ENCODE measurements at places on chromosomes 7 and 10.
A peak's percentile ranks its signal among the peaks of the same experiment; 100 is the strongest.

GRCh38 chr7:134907000-134907399 lies 79.3 kb upstream of the AGBL3 start:
- DNase-seq, result no peak

DNA sequence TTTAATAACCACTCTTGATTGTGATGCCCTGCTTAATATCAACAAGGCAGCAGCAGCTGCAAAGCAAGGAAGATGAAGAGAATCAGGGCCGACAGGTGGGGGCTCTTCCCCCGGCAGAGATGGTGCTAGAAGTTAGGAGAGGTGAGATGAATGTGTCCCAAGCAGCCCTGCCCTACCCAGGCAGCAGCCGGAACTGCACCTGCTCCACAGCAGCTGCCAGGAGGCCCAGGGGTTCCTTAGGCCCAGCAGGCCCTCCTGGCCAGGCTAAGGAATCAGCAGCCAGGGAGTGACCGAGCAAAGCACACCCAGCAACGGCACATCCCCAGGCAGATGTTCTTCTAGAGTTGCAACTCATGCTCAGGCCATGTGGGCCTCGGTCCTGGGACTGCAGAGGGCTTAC lies 17.9 kb downstream of the AFAP1L2 start:
- DNase-seq, result no peak

DNA sequence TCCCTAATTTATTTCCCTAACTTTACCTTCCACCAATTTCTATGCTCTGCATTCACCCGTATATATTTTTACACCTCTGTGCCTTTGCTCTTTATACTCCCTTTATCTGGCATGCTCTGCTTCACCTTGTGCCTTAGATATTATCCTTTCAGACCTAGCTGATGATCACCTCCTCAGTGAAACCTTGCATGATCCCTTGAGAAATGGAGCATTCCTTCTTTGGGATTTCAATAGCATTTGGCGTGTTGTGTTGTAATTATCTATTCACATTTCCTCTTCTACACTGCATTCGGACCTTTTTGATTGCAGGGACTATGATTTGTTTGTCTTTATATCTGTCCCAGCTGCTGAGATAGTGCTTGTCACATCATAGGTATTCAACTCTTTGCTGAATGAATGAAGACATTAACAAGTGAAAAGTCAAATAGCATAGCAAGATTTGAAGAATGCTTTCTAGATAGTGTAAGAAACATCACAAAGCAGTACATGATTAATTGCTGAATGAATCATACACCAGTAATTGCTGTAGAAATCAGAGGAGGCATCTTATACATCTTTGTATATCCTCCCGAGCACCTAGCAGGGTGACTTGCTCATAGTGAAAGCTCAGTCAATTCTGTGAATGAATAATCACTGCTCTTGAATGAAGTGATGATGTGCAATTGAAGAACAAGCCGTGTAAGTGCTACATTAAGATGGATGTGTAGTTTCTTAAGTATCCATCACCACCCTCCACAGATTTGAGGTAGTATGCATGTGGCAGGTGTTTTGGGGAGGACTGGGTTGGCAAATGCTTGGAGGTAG lies 2.0 kb upstream of the TM9SF3 start:
- DNase-seq, result no peak

- DNase-seq, result no peak
Measured at GRCh38 chr10:101570428-101571270, 17.4 kb downstream of the POLL start.

- no peak for DNase-seq
Measured at GRCh38 chr10:118243907-118244306, 98.2 kb downstream of the FAM204A start.

- no peak for DNase-seq
Measured at GRCh38 chr7:111678281-111678680, 116.0 kb upstream of the IMMP2L start.

DNA sequence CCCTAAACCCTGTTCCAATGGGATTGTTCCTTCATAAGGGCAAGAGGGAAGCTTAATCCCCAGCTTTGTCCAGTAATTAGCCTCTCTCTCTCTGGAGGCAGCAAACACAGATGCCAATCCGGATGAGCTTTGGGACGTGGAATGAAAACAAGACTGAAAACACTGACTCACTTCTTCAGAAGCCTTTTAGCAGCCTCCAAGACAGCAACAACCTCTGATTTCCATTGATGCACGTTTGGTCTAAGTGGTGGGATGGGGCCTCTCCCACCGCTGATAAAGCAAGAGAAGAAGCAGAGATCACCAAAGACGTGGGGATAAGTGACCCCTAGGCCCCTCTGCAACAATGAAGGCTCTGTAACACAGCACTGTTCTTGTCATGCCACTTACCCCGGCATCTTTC lies 5.8 kb upstream of the GFRA1 start:
- no peak for DNase-seq

- no peak for DNase-seq
Measured at GRCh38 chr10:12655940-12656339, 306.6 kb downstream of the CAMK1D start.

- DNase-seq, result no peak
Measured at GRCh38 chr10:114471906-114472876, 67.9 kb upstream of the AFAP1L2 start.

DNA sequence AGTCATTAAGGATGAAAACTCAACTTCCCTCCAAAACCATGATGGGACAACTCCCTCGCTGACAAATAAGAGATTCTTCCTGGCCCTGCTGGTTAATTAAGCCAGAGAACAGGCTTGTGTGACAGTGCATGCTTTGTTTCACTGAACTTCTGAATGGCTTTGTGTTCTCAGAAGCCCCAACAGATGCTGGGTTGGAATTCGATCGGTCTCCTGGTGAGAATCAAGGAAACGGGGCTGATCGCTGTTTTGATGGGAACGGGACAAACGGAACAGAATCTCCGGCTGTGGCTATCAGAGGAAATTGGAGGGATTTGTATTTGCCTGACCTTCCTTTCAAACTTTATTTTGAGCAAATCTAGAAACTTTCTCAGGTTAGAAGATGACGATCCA lies 145.0 kb downstream of the RNF216 start:
- peak; percentile 55 for DNase-seq

- no peak for DNase-seq
Measured at GRCh38 chr7:50138101-50138500, 45.1 kb upstream of the ZPBP start.

- DNase-seq, result no peak
Measured at GRCh38 chr7:132417103-132417906, 159.0 kb downstream of the PLXNA4 start.

DNA sequence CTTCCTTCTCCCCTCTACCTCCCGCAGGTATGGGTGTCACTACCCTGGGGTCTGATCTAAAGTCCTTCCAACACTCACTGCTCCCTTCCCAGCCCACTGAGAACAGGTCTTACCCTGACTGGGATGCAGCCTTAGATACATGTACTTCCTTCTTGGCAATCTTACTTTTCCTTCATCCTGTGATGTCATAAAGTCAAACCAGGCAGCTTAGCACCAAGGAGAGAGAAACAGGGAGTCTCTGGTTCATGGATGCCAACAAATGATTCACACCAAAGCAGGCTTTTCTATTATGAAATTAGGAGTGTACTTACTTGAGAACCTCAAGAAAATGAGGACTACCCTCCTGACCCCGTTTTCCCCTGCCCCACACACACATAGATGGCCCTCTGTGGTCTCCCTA lies 111.0 kb upstream of the KMT2E start:
- DNase-seq, result no peak

DNA sequence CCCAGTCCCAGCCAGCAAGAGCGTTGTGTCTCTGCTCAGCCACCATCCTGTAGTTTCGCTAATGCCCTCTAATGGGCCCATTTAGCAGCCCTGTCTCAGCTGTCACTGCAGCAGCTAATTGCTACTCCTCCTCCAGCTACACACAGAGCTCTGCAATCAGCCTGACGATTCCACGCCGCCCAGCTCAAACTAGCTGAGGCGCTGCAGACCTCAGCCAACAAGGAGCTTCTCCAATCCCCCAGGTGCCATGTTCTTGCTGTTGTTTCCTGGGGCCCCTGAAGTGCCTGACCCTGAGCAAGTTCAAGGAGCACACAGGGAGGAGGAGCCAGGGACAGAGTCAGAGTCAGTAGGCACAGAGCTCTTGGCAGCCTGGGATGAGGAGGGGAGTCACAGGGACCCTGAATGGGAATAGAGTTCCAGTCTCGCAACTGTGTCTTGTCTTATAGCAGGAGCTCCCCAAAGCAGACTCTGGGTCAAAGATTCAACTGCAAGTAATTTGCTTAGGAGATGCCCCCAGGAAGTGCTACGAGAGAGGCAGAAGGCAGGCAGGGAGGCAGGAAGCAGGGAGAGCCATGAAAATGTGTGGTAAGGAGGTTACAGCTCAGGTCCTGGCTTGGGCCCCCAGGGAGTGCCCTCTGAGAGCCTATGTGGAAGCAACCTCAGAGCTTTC lies 135.8 kb upstream of the UNC5B start:
- no peak for DNase-seq

DNA sequence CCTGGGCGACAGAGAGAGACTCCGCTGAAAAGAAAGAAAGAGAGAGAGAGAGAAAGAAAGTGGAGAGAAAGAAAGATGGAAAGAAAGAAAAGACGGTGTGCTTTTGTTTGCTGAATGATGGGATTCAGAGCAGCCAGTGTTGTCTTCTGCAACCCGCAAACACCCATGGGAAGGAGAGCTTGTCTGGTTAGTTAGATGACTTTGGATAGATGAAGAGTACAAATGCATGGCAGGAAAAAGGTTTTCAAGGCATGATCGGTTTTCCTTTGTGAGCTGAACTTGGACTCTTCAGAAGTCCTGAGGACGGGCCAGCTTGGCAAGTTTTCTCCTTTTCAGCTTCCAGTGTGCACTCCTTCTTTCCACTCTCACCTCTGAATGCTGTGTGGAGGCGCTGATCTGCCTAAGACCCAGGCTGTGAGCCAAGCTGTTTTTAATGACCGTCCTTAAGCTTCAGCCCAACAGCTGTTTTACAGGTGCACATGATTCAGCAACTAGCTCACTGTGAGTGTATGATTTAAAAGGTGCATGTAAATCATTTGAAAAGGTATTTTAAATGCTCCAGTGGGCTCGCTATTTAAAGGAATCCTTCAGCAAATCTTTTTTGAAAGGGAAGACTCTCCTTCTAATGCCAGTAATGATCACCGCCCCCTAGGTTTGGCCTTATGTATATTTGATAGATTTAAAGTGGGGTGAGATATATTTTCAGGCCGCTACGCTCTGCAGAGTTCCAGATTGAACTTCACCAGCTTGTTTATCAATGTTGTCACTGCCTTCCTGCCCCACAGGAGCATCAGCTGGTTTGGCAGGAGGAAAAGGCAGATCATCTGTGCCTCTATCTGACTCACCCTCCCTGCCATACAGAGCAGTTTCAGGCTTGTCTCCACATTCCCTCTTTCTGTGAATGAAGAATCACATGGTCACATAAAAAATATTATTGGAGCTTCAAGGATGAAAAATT lies 115.0 kb downstream of the PLXDC2 start:
- DNase-seq, result peak; percentile 47

DNA sequence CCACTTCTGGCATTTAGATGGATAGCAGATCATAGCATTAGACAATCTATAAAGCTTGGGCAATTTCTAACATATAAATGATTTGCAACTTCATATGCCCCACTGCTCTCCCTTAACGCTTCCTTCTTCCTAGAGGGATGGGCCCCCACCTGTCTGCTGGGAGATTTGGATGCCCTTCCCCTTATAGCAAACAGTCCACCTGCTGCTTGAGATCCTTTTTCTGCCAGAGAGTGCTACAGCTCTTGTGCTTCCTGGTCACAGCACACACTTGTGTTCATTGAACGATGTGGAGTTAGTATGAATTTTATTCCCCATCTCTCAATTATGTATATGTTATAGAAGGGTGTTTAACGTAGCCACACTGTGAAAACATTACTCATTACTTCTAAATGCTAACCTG lies 10.4 kb upstream of the PCGF5 start:
- DNase-seq, result no peak

DNA sequence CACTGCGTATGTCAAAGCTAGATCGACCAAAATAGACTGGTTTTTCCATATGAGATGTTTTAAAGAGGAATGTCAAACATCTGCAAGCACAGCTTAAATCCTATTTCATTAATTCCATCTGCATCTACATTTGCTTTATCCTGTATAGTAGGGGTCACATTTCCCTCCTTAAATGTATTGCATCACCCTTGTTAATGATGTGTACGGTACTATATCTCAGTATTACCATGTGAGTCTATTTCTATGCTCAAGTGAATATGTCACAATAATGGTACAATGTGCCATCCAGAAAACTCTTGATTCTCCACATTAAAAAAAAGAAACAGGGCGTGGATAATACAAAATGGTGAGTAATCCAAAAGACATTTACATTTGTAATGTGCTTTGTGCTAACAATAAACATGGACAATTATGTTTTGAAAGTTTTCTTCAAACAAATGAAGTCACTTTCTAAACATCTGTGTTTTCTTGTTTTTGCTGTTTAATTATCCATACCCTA lies 56.6 kb downstream of the TWIST1 start:
- DNase-seq, result no peak

DNA sequence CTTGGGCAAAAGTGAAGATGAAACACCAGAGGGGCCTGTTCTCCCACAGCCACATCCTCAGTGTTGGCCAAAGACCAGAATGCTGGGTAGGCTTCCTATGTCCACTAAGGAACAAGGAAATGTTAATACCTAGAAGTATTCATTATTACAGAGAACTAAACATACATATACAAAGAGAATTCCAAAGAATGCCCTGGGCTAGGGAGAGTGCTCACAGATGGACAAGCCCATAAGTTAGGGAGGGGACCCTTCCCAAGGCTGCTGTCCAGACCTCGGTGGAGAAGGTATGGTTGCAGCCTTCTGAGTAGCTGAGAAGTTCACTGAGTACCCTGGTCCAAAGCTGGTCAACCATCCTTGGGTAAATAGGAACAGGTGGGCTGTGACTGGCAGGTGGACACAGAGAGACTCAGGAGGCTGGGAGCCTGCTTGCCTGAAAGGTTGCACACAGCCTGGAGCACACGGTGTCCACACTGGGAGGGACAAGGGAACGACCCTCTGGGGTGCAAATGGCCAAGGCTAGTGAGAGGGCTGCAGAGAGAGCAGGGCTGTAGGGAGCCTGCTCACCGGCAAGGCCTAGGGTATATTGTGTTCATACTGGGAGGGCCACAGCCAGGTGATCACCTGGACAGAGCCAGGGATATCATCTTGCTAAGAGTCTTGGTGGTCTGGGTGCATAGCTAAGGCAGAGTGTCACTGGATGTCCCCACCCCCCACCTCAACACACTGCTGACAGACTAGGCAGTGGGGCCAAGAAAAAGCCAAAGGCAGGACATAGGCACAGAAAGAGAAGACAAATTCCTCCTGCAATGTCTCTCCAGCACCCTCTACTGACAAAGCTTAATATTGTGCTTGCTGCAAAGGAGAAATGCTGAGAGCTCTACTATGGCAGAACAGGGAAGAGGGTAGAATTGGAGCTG lies 40.3 kb downstream of the CPVL start:
- DNase-seq, result peak; percentile 75
